ENCODE measurements at places on chromosomes 3 and 15. TPM values are rescaled to one million over a fixed set of nuclear protein-coding genes. Genes with fewer than 3 reads are reported as not detected.

The SEC62 gene
- polyA plus RNA-seq = 41.5 TPM

The LRRIQ4 gene
- not detected for polyA plus RNA-seq

The SPATA12 gene
- polyA plus RNA-seq = 0.17 TPM

The BNC1 gene
- polyA plus RNA-seq = 103 TPM

The PDZRN3 gene
- polyA plus RNA-seq = 0.95 TPM

The CYP1A2 gene
- not detected for polyA plus RNA-seq

The TUSC7 gene
- not detected for polyA plus RNA-seq

The AGTR1 gene
- not detected for polyA plus RNA-seq

The ITIH4 gene
- polyA plus RNA-seq = 0.88 TPM

The CACNA2D2 gene
- 0.03 TPM for polyA plus RNA-seq

The ZNF662 gene
- polyA plus RNA-seq = 0.12 TPM

The CLRN1 gene
- polyA plus RNA-seq = not detected

The CRABP1 gene
- not detected for polyA plus RNA-seq

The MCF2L2 gene
- 0.26 TPM for polyA plus RNA-seq

The CADM2 gene
- polyA plus RNA-seq = not detected

Measured in mammary epithelial cell (primary cell).